ENCODE measurements at places on chromosomes 2 and 18. TPM values are rescaled to one million over a fixed set of nuclear protein-coding genes. Genes with fewer than 3 reads are reported as not detected.
A peak's percentile ranks its signal among the peaks of the same experiment; 100 is the strongest.

DNA sequence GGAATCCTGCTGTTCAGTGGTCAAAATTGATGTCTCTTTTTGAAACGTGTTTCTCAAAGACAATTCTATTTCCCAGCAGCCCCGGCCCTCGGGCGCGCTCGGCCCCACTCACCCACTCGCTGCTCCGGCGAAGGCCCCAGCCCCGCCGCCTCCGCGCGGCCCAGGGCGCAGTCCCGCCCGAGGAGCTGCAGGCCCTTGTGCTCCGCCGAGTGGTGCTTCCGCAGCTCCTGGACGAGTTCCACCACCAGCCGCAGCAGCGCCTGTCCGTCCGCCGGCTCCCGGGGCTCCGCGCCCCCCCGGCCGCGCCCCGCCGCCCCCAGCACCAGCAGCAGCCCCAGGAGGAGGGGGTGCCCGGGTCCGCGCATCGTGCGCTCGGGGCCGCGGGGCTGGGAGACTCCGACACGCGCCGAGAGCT, 413 bp downstream of the ALKAL2 start:
- H3K4me1 ChIP-seq: peaks cover 18% of the 10 kb centered on the region
- no peaks in the 10 kb centered on the region for H3K36me3 ChIP-seq
- H3K27me3 ChIP-seq: peaks cover 100% of the 10 kb centered on the region
- no peak overlapping the region for H3K27ac ChIP-seq
- peak overlapping the region; percentile 50 for H3K4me3 ChIP-seq
- peak; percentile 68 for DNase-seq

GRCh38 chr2:192407692-192408091, 213.0 kb upstream of the TMEFF2 start:
- H3K4me3 ChIP-seq: no peak overlapping the region
- H3K36me3 ChIP-seq: no peaks in the 10 kb centered on the region
- H3K27me3 ChIP-seq: no peaks in the 10 kb centered on the region
- H3K27ac ChIP-seq: no peak overlapping the region
- no peaks in the 10 kb centered on the region for H3K4me1 ChIP-seq

DNA sequence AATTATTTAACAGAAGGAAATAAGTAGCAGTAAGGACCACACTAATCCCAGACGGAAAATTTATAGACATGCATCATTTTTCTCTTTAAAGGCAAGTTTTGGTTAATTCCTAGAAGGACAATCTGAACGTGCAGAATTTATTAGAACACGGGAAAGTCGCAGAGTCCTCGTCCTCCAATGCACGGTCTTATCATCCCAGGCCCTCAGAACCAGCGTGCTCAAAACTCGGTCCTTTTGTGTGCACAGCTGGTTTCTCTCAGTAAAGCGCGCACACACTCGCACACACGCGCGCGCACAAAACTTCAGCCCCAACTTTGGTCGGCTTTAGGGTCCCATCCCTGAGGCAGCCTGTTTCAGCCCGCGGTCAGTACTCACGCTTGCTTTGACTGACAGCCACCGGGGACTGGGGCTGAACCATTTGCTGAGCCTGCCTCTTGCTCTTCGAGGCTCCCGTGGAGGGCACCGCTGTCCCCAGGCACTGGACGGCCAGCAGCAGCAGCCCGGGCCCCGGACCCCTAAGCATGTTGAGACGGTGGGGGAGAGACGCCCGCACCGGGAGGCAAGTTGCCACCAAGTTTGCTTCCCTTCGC, 493 bp downstream of the FN1 start:
- peaks cover 16% of the 10 kb centered on the region for H3K4me1 ChIP-seq
- peak overlapping the region; percentile 5 for H3K27ac ChIP-seq
- peaks cover 6% of the 10 kb centered on the region for H3K27me3 ChIP-seq

The CHRNG gene
- total RNA-seq: not detected

Measured in neural progenitor cell (in vitro differentiated cells).